ENCODE measurements at places on chromosomes 16 and 17.

DNA sequence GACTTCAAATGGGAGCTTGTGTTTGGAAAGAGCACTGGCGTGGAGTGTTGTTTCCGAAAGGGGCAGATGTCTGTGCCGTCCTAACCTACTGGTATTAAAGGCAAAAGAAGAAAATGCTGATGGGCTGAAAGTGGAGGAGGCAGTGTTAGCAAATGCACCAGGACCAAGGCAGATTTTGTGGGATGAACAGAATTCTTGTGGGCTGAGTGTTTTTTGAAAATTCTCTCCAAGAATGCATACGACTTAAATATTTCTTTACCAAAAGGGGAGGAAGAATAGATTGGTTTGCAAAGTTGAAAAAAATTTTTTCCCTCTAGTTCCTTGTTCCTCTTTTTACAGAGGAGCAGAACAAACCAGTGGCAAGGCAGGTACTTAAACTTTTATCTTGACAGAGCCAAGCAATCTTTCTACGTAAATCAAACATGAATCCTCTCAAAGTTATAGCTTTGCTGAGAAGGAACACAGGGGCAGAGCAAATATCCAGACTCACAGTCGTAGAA is 16.8 kb downstream of the MARCHF10 start:
- no peak for DNase-seq

DNA sequence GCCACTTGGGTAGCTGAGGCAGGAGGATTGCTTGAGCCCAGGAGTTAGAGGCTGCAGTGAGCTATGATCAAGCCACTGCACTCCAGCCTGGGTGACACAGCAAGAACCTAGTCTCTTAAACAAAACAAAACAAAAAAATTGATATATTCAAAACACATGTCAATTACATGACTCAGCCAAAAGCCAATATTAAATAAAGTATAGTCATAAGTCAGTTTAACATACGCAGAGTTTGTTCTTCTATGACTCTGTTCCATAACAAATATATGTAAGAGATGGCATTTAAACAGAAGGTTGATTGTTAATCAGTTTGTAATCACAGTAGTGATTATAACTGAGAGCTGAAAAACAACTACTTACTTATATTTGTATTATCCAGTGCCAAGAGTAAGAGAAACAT is 106.5 kb downstream of the CDH8 start:
- DNase-seq: no peak

- DNase-seq: no peak
Measured at GRCh38 chr16:30567991-30568638, 3.4 kb downstream of the ZNF688 start.

GRCh38 chr16:88697831-88698615 is 8.2 kb downstream of the RNF166 start:
- no peak for DNase-seq

- no peak for DNase-seq
Measured at GRCh38 chr16:78249056-78249455, 149.6 kb downstream of the WWOX start.

GRCh38 chr16:8781797-8782196 is 15.6 kb downstream of the TMEM186 start:
- no peak for DNase-seq

GRCh38 chr16:1631931-1632637 is 19.9 kb downstream of the CRAMP1 start:
- DNase-seq: no peak

- DNase-seq: no peak
Measured at GRCh38 chr17:15896277-15896676, 48.7 kb upstream of the ADORA2B start.

DNA sequence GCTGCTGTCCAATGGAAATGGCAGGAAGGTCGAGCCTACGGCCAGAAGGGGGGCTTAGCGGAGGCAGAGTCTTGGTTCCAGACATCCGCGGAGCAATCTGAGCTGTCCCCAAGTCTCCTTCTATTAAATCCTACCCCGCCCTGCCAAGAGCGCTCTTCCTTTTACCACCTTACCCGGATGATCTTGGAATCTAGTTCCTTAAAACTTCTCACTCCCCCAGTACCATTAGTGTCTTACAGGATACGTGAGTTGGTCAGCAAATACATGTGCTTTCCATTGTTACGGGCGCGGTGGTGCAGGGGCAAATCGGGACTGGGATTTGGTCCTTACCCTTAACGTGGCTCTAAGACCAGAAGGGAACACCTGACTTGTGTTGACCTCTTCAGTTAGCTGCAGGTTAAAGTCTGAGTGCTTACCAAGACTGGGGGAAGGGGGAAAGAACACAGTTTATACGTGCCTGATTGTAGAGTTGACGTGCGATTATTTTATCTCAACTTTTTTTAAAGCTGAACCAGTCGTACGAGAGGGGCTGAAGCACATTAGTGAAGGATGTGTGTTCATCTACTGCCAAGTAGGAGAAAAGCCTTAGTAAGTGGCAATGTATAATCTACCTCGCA is 495 bp downstream of the TXNDC17 start:
- no peak for DNase-seq

DNA sequence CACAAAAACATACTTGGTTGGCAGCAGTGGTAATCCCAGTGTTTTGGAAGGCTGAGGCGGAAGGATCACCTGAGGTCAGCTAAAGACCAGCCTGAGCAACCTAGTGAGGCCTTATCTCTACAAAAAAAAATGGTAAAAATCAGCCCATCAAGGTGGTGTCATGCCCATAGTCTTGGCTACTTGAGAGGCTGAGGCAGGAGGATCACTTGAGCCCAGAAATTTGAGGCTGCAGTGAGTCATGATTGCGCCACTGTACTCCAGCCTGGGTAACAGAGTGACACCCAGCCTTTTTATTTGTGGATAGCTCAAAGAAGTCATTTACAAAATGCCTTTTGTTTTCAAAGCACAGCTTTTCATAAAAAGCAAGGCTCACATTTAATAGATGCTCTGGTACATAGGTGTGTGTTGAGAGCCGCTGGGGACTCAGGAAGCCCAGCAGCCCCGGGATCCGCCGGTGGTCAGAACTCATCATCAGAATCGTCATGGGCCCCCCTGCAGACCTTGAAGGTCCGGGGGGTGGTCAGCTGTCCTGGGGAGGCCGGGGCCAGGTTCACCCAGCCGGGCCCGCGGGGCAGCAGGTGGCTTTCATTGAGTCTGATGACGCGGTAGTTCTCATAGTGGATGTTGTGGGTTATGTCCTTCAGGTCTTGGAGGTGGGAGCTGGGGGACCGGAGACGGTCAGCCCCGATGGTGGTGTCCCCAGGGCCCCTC is 10.5 kb upstream of the ZNF500 start:
- no peak for DNase-seq

DNA sequence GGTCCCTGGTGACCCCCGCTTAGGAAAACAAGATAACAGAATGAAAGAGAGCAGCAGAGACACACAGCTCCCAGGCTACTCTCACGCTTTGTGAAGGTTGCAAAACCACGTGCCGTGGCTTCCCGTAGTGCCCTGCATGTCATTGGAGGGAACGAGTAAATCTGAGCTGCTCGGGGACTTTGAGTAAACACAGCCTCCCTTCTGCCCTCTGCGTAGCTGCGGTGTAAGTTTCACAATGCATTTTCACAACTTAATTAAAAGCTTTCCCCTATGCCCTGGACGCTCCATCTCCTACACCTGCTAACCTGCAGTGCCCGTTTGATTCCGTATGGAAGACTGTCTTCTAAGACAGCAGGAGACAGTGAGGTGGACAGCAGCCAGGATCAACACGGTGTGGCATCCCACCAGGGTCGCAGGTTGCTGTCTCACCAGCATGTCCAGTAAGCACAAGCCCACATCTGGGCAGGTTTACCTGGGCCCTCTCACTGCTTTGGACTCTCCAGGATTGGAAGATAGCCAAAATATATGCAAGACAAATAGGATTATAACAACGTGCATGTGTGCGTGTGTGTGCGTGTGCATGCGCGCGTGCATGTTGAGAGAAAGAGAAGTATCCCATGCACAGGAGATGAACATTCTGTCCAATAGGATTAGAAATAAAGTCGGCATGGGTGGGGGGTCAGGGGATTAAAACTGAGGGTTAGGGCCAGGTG is 116.4 kb upstream of the RCVRN start:
- DNase-seq: no peak

GRCh38 chr17:74960570-74961342 is 11.8 kb downstream of the HID1 start:
- peak; percentile 54 for DNase-seq

DNA sequence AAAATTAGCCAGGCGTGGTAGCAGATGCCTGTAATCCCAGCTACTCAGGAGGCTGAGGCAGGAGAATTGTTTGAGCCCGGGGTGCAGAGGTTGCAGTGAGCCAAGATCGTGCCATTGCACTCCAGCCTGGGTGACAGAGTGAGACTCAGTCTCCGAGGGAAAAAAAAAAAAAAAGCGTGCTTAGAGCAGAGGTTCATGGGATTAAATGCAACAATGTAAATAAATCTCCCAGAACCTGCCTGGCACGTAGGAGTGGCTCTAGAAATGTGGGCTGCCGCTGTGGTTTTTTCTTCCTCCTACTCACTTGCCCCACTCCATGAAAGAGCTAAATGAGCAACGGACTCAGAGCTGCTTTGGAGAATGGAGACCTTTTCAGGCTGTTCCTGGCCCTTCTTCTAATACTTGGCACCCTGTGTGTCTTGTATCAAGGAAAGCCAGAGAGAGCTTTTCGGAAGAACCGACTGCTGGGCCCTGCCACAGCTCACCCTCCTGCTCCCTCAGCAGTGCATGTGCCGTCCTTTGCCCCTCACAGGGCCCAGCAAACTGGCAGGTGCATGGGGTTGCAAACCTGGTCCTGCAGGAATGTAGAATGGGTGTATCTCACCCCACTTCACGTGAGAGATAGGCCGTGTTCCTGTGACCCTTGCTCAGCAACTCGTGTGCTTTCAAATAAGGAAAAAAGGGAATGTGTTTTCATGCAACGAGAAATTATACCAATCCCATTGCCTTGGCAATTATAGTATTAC is 52.0 kb downstream of the LDHD start:
- DNase-seq: no peak

- no peak for DNase-seq
Measured at GRCh38 chr17:1612400-1612799, 16.2 kb downstream of the SLC43A2 start.

- no peak for DNase-seq
Measured at GRCh38 chr16:22813223-22813947, 577 bp upstream of the HS3ST2 start.

DNA sequence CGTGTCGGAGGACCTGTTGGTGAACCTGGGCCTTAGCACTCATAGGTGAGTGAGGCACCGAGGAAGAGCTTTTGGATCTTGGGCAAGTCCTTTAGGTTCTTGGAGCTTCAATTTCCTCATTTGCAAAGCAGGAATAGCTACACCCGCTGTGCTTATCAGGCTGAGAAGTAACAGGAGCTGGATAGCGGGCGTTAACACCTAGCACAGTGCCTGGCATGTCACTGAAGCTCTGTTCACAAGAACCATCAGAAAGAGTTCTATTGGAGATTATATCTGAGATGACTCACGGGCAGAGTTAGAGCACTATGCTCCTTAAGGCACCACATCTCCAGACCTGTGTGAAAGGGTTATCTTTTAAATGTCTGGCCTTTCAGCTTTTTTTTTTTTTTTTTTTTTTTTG is 12.8 kb downstream of the MEOX1 start:
- no peak for DNase-seq

GRCh38 chr17:57747221-57748017 is 2.3 kb upstream of the CCDC182 start:
- no peak for DNase-seq

GRCh38 chr17:9383826-9384225 is 191.8 kb downstream of the STX8 start:
- no peak for DNase-seq

- no peak for DNase-seq
Measured at GRCh38 chr16:86886651-86887050, 308.3 kb downstream of the FOXL1 start.

DNA sequence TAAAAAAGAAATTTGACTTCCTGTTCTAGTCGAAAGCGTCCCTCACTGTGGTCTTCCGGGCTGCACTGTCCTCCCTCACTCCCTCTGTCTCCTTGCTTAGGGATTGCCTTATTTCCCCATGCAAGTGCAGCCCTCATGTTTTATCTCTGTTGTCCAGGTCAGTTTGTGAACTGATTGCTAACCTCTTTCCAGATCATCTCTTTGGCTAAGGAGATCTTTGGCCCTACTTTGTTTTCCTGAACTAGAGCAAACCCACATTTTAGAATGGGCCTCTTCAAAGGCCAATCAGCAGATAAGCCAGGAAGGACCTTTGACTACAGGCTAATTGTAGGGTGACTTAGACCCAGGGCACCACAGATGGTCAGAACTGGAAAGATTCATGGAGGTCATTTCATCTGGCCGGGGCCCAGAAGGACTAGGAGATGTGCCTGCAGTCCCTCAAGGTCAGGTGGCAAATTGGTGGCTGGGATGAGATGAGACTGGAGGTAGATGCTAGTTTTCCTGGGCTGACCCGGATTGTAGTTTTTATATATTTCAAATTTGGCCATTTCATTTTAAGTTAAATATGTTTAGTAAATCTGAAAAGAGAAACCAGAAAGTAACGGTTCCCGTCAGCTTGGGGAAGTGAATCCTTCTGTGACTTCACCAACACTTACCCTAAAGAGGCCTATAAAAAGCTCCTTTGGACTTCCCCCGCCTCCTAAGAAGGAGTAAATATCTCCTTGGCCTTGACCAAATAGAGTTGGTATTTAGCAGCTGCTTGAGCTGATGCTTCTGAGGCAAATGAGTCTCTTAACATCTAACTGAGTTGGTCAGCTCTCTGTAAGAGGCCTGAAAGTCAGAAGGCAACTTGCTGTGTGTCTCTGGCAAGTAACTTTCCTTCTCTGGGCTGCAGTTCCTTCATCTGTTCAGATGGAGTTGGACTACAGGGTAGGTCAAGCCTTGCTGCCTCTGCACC is 6.2 kb upstream of the SLC25A19 start:
- DNase-seq: no peak

GRCh38 chr17:1573932-1574696 is 11.5 kb upstream of the PITPNA start:
- peak; percentile 30 for DNase-seq

- peak; percentile 54 for DNase-seq
Measured at GRCh38 chr16:1309888-1310831, 724 bp downstream of the UBE2I start.

GRCh38 chr16:89917773-89918452 is 749 bp upstream of the MC1R start:
- DNase-seq: peak; percentile 93
